ENCODE measurements at places on chromosomes 1 and 21.

DNA sequence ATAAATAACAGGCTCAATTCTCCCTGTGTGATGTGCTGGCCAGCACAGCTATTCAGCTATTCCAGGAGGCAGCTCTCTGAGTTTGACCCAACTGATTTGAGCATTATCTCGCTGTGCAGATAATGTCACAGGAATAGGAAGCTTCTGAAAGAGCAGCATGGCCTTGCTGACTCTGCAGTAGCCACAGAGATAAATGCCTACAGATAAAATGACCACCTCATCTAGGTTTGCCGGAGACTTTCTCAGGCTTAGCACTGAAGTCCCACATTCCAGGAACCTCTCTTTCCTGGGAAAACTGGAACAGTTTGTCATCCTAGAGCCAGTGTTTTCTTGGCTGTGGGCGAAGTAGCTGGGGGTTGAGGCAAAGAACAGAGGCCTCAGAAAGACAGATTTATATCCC lies 98.9 kb downstream of the MRPL39 start:
- DNase-seq: no peak

DNA sequence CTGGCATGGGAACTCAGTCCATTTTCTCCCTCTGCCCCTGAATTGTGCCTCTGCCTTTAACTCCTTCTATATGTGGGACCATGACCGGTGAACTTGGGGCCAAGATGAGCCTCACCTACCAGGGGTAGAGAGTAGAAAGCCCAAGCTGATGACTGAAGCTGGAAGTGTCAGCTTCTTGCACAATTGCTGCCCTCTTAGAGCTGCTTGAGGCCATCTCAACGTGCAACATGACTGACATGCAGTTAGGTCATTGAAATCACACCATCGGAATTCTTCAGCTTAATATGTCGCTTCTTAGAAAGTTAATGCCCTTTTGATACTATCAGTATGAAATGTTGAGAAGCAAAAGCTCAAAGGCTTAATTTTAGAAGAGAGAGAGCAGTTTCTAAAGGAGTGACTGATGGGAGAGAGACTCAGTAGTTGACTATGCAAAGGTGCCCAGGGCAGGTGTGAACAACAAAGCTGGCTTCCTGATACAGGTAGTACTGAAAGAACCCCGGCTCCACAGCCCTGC lies 89.4 kb upstream of the UBE2U start:
- no peak for DNase-seq

DNA sequence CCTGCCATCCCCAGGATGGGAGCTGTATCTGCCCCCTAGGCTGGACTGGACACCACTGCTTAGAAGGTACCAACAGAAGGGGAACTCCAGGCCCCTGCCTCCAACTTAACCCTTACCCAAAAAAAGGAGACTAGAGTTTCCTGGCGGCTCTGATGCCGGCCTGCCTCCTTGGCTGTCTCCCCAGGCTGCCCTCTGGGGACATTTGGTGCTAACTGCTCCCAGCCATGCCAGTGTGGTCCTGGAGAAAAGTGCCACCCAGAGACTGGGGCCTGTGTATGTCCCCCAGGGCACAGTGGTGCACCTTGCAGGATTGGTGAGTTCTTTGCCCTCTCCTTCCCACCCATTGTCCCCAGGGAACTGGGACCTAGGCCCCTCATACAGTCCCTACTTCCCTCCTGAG lies 8.1 kb upstream of the LRRC71 start:
- DNase-seq: no peak

GRCh38 chr21:26236281-26236680 lies 65.7 kb upstream of the APP start:
- no peak for DNase-seq

- DNase-seq: no peak
Measured at GRCh38 chr1:20202166-20202565, 15.8 kb upstream of the PLA2G2C start.

- no peak for DNase-seq
Measured at GRCh38 chr1:153790313-153790965, 15.2 kb downstream of the SLC27A3 start.

DNA sequence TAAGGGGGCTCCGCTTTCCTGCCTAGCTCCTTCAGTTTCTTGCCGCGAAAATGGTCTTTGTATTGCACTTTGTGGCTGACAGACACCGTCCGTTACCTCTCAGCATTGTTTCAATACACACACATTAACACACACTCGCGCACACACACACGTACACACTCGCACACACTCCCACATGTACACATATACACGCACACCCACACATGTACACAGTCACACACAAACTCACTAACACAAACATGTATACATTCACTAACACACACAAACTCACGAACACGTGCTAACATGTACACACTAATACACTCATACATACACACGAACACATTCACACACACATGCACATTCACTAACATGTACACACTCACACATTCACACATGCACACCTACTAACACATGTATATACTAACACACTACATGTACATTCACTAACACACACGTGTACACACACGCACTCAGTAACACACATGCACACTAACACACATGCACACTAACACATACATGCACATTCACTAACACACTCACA lies 48.9 kb downstream of the PSMG1 start:
- no peak for DNase-seq

DNA sequence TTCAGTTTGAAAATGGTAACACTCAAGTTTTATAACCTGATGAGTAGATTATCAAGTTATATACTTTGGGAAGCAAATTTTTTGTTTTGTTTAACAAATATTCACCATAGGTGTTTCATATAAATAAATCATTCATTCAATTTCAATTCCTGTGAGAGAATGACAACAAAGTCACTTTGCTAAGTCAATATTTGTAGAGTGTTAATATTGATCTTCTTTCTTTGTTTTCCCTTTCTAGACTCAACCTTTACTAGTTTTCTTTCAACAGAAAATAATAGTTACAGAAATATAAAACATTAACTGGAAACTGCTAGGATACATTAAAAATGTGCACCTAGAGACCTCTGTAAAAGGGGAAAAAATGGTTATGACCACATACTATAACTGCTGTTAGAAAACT lies 11.1 kb downstream of the EFCAB7 start:
- no peak for DNase-seq

DNA sequence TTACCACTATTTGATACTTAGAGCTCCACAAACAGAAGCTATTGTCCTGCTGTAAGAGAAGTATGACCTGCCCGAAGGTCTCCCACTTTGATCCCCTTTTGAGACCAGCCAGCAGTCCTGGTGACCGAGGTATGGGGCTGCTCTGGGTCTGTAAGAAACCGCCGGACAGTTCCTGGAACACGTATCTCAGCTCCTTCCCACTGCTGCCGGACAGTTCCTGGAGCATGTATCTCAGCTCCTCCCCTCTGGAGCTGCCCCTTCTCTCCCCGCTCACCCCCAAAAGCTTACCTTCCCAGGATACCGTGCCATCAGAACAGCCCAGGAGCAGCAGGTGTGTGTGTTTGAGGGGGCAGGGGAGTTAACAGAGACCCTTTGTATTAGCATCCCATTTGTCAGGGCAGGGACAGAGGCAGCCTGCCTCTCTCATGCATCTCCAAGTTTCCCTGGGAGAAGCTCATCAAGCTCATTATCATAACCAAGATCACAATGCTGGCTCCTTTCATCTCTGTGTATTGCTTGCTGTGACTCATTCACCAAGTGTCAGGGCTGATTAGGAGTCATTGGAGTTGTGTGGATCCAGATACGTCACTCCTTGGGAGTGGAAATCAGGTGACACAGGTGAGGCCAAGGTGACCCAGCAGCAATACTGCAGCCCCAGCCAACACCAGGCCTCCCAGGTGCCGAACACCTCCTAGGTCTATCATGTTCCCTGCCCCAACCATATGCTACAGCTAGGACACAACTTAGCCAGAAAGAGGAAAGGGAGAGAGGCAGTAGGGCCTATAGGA lies 25.3 kb downstream of the OPTC start:
- DNase-seq: no peak

GRCh38 chr1:119081700-119082099 lies 58.8 kb downstream of the WARS2 start:
- no peak for DNase-seq

GRCh38 chr1:43286533-43286932 lies 1.2 kb upstream of the C1orf210 start:
- no peak for DNase-seq

DNA sequence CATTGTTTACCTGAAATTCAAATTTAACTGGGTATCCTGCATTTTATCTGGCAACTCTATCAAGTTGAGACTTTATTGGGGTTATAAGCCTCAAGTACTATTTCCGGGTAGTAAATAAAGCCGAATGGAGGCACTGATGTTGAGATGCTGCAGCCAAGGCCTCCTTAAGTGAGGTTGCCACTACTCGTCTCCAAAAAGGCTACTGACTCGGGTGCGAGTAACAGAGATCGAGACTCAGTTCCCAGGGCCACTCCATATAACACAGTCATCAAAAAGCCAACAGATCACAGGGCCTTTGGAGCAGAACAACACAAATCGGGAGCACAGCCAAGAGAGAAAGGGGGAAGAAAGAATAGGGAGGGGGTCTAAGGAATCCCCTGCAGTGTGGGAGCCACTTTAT lies 524 bp downstream of the COPA start:
- DNase-seq: no peak

DNA sequence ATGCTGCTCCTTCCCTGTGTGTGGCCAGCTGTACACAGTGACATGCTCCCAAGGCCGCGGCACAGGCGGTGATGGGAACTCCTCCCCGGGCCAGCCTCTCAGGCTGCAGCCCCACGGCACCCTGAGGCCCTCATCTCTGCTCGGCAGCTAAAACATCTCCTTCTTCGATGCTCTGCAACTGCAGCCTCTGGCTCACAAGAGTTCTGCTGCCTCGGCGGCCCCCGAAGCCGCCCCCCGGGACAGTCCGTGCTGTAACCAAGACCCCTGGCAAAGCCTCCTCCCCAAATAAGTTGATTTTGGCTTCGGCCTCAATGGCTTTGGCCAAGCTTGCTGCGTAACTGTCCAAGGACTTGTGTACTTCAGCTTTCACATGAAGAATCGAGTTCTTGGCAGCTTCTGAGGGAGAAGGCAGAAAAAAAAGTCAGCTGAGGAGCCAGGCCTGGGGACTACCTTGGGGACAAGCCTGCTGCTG lies 51.3 kb downstream of the GPR161 start:
- DNase-seq: no peak

- DNase-seq: no peak
Measured at GRCh38 chr1:180558664-180559063, at the start of gene OVAAL. Gene OVAAL (plus strand): TSS chr1:180558964.

DNA sequence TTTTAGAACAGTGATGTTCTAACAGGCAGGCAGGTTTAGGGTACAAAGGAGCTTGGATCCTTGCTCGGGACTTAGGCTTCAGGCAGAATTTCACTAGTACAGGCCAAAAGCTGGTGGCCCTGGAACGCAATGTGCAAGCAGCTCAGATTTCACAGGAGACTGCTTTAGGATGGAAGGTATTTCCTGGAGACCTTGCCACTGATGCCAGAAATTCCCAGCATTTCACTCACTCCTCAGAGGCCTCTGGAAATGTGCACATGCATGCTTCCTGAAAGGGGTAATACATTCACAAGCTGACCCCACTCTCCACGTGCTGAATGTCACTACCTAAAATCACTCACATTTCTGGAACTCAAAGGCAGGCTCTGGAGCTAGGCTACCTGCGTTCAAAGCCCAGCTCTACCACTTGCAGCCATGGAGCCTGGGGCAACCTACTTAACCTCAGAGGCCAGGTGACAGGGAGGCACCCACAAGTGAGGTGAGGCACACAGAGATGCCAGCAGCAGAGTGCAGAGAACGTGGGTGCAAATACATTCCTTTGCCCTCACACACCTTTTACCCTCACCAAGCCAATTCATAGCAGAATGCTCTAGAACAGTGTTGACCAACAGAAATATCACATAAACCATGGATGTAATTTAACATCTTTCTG lies 56.5 kb downstream of the CDC7 start:
- no peak for DNase-seq

GRCh38 chr1:151720554-151720953 lies 768 bp upstream of the RIIAD1 start:
- no peak for DNase-seq

DNA sequence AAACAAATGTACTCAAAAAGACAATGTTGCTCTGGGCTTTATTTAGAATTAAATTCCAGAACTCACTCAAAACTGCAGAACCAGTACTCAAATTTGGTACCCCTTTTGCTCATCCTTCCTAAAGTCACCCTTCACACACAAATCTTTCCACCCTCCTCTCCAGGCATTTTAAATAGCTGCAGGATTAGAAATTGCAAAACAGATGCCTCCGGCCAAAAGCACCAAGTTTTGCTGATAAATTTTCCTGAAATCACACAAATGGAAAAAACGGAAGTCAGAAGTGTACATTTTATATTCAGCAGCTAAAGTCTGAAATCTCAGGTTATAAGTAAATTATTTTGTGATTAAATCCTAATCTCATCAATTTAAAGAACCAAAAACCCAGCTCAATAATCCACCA lies 147.0 kb downstream of the NRIP1 start:
- DNase-seq: no peak

GRCh38 chr1:21863981-21864380 lies 51.9 kb downstream of the LDLRAD2 start:
- no peak for DNase-seq

DNA sequence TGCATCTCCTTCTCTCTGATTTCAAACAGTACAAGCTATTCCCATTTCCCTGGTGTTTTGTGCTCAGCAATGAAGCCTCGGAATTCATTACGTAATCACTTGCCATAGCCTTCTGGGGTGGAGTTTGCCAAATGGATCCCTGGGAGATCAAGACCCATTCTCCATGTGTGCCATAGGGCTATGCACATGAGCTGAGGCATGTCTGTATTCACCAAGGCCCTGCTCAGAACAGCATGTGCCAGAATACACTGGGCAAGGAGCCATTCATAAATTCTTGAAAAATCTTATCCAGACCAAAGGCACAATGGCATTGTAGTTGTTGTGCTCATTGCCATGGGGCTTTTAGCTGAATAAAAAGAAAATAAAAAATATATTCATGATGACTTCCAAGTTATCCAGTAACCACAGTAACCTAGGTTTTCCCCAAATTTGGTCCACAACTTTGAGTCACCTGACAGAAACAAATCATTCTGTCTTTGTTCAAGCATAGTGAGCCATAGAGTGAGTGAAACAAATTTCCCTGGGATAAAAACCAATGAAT lies 53.0 kb downstream of the CRB1 start:
- no peak for DNase-seq

GRCh38 chr1:16095447-16095846 lies 22.0 kb upstream of the FAM131C start:
- no peak for DNase-seq

DNA sequence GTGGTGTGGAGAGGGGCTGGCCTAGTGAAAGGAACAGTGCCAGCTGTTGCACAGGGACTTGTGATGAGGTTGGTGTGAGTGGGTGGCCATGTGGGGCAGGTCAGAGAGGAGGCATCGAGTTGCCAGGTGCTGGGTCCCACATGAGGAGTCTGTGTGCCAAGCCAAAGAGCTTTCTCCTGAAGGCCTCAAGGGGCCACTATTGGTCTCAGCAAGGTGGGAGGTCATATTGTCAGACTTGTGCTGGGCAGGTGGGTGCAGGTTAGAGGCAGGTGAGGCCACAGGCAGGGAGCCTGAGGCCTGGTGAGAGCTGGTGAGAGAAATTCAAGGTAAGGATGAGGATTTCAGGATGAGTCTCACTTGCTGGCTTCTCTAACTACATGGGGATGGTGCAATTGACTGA lies 256.8 kb downstream of the DISC1 start:
- DNase-seq: no peak
